ENCODE measurements at places on chromosomes 12 and 14.

- peak; percentile 89 for DNase-seq
These were observed at the start of gene VDR for GRCh38 chr12:47904713-47905709. Gene VDR (minus strand): TSS chr12:47904994. CDS start chr12:47879113, 25,881 bp downstream.

DNA sequence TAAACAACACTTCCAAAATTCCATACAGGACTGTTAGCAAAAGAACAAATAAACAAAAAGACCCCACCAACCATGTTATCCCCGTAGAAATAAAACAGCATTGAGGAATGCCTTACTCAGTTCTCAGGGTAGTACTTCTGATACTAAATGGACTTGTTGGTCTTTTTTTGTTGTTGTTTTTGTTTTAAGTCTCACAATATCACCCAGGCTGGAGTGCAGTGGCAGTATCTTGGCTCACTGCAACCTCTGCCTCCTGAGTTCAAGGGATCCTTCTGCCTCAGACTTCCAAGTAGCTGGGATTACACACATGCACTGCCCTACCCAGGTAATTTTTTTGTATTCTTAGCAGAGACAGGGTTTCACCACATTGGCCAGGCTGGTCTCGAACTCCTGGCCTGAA is 17.1 kb downstream of the HNRNPC start:
- DNase-seq: no peak

- no peak for DNase-seq
These were observed 293.0 kb upstream of the NAV3 start for GRCh38 chr12:77537663-77538062.

DNA sequence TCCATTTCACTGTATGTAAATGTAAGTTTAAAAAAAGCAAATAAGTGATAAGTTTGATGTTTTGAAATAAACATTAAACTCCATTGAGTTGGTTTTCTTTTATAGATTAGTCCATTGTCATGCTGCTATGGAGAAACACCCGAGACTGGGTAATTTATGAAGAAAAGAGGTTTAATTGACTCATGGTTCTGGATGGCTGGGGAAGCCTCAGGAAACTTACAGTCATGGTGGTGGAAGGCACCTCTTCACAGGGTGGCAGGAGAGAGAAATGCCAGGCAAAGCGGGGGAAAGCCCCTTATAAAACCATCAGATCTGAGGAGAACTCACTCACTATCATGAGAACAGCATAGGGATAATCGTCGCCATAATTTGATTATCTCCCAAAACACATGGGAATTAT is 48.4 kb upstream of the OXA1L start:
- DNase-seq: no peak

- no peak for DNase-seq
These were observed 154.9 kb upstream of the PZP start for GRCh38 chr12:9363145-9363544.

DNA sequence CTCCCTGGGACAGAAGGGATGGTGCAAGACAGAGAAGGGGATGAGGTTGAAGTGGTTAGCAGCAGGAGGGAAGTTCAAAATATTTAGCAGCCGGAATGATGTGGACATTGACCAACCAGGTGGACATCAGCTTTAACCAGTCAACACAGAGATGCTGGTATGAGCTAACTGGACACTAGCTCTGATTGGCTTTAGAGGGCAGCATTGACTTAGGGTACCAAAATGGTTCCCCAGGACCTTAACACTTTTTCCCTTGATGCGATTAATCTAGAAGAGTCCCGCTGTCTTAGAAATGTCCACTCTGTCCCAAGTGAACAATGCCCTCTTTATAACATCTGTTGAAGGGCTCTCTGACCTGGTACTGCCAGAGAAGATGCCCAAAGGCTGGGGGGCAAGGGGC is 134.0 kb upstream of the GSC start:
- DNase-seq: no peak

- DNase-seq: no peak
These were observed 92.3 kb downstream of the KCNK13 start for GRCh38 chr14:90154110-90154509.

GRCh38 chr14:68794130-68794850 is 1.4 kb upstream of the ZFP36L1 start:
- peak; percentile 72 for DNase-seq

- DNase-seq: no peak
These were observed 28.5 kb downstream of the ACTR6 start for GRCh38 chr12:100229036-100229635.

DNA sequence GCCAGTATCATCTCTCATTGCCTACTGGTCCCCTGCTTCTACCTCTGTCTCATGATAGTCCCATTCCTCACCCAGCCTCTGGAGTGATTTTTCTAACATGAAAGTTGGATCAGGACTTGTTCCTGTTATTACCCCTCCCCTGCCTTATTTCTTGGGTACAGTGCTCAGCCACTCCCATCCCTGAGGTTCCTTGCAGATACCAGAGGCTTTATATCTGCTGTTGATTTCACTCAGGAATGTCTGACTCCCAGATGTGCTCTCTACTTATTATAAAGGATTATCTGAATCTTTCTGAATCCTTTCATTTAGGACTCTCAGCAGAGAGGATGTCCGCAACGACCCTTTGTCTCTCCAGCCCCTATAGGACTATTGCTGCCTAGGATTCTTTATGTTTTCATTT is 111.2 kb downstream of the LRRK2 start:
- DNase-seq: no peak

- no peak for DNase-seq
These were observed 171.4 kb downstream of the TMTC3 start for GRCh38 chr12:88313554-88313953.

DNA sequence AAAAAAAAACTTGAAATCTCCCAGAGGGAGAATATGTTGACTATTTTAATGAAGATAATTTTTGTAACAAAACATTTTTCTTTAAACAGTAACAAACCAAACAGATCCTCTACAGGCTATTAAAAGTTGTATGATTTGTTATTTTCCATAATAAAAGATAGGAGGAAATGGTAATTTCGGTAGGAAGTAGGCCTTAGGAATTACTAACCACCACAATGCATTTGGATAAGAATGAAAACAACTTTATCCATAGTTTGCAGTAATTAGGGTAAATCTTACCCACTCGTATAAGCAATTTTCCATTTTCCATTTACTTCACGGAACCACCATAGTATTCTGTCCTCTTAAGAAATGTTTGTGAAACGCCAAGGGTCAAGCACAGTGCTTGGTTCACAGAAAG is 6.0 kb downstream of the USP44 start:
- DNase-seq: no peak

- DNase-seq: no peak
These were observed 17.7 kb downstream of the ATP2B1 start for GRCh38 chr12:89690925-89691324.

- no peak for DNase-seq
These were observed 26.6 kb downstream of the GPRC5D start for GRCh38 chr12:12925388-12925787.

- DNase-seq: no peak
These were observed 24.3 kb upstream of the RCOR1 start for GRCh38 chr14:102568115-102568614.

- DNase-seq: no peak
These were observed 129.9 kb downstream of the GRIP1 start for GRCh38 chr12:66549050-66549389.

- no peak for DNase-seq
These were observed 27.8 kb downstream of the AACS start for GRCh38 chr12:125092872-125093680.

DNA sequence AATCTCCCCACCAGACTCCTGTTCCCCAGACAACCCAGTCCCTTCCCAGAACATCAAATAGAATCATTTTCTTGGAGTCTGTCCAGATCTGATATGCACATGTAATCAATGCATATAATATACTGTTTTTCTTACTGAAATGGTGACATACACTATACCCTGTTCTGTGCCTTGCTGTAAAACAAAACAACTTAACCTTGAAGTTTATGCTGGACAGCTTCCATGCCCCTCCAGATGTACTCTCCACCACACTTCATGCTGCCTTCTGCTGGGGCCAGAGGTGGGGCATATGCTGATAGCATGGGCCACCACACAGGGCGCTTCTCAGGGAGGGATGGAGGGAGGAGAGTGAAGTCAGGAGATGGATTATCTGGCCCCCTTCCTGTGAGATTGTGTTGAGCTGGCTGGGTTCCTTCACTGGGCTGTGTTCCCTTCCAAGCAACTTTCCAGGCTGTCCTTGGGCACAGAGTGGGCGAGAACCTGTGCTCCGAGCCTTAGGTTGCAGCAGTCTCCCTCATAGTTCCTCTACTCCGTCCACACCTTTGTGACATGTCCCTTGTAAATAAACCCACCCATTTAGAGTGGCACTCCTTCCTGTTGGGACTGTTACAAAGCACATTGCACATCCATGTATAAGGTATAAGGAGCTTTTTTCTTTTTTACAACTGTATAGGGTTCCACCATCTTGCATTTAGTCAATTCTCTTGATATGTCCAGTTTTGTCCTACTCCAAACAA is 77.6 kb upstream of the RIC8B start:
- no peak for DNase-seq

- no peak for DNase-seq
These were observed 5.2 kb upstream of the LMO3 start for GRCh38 chr12:16611146-16611545.

DNA sequence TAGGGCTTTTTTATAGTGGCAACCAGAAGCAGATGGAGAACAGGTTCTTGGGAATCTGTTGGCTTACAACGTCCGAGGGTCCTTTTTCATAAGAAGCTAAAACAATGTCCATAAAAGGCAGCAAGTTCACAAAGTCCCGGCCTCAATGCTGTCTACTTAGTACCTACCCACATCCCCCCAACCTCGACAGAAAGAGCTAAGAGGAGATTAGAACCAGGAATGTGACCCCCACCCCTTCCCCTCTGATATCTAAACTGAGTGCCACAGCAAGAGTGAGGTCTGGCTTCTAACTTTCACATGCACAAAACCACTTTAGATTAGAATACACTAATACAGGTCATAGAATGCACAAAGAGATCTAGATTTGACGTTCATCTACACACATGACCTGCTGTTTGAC is 4.5 kb downstream of the DPF3 start:
- DNase-seq: no peak

GRCh38 chr14:63893701-63894458 is 41.1 kb downstream of the SYNE2 start:
- DNase-seq: no peak

DNA sequence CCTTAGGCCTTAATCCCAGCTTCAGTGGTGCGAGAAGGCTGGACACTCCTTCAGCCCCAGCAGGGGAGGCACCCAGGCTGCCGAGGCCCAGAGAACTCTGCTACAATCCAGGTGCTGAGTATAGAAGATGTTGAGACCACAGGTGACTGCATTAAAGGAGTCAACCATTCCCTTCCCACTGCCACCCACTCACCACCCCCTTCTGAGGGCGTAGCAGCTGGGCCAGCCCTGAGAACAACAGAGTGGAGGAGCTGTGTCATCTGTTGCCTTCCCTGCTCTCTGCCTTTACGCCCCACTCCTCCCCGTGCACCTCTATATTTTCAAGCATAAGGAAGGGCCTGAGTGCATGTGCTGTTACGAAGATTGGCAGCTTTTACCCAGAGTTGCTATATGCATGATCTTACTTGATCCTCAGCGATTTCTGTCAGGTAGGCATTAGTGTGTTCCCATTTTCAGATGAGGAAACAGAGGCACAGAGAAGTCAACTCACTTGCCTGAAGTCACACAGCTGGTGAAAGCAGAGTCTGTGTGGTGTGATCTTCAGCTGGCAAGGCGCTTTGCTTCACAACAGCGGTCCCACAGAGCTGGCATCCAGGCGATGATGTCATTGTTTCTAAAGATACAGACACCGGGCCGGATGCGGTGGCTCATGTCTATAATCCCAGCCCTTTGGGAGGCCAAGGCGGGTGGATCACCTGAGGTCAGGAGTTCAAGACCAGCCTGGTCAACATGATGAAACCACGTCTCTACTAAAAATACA is 46.7 kb downstream of the RIN3 start:
- no peak for DNase-seq

DNA sequence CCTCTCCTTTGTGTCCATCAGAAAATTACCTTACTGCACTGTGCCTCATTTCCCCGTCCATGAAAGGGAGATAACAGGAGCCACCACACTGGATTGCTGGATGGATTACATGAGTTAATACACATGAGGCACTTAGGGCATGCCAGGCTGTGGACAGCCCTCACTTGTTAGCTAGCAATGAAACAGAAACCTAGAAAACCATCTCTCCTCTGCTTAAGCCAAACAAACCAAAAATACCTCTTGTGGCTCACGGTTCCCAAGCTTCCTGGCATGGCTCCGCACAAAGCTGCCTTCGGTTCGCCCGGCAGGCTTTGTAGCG is 660 bp upstream of the HCFC2 start:
- no peak for DNase-seq

- DNase-seq: no peak
These were observed 109.3 kb upstream of the CPSF6 start for GRCh38 chr12:69130064-69130463.

GRCh38 chr14:22630486-22630885 is 13.7 kb downstream of the OR6J1 start:
- no peak for DNase-seq

- DNase-seq: no peak
These were observed 46.0 kb downstream of the ITPR2 start for GRCh38 chr12:26786865-26787514.

- DNase-seq: no peak
These were observed 32.4 kb upstream of the CD69 start for GRCh38 chr12:9792961-9793617.

GRCh38 chr14:105087963-105088811 is 23.0 kb upstream of the GPR132 start:
- no peak for DNase-seq

- DNase-seq: no peak
These were observed 28.5 kb upstream of the PWP1 start for GRCh38 chr12:107657133-107657532.

- no peak for DNase-seq
These were observed 1.7 kb upstream of the SELPLG start for GRCh38 chr12:108635201-108635996.

GRCh38 chr12:685388-685787 is 22.1 kb upstream of the NINJ2 start:
- no peak for DNase-seq

GRCh38 chr12:88401155-88401554 is 179.1 kb downstream of the KITLG start:
- no peak for DNase-seq

- no peak for DNase-seq
These were observed 2.1 kb upstream of the TSPAN8 start for GRCh38 chr12:71159878-71160277.

GRCh38 chr12:128137140-128137539 is 129.8 kb upstream of the TMEM132C start:
- DNase-seq: no peak

DNA sequence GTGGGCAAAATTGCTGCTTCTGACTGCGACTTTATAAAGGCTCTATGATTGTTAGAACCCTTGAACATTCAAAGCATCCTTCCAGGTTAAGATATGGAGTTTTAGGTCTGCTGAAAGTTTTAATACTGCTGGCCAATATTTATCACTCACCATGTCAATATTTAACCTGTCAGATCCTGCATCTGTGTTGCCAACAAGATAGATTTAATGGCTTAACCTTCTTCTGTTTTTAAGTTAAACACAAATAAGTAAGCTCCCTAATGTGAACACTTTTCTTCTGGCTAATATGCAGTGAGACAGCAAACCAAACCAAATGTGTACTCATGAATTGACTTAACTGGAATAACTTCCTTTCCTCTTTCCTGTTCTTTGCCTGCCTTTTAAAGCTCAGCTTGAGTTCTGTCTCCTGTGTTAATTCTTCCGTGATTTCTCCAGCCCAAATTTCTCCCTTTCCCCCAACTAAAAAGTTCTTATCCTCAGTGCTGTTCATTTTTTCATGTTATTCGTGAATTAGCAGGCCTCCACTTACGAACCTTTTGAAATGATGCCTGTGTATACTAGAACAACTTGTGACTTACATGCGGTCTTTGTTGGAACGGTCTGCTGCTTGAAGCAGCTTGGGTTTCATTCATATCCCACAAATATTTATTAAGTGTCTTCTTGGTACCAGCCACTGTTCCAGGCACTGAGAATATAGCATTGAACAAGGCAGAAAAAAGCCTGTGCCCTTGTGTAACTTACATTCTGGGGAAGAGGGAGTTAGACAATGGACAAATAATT is 9.1 kb downstream of the FBXW8 start:
- DNase-seq: no peak

Data from ascending aorta (tissue), 2 donors.